ENCODE measurements at places on chromosomes 16 and 17.

GRCh38 chr17:8442310-8442709 lies 6.6 kb downstream of the NDEL1 start:
- peaks cover 8% of the 10 kb centered on the region for H3K36me3 ChIP-seq
- H3K27me3 ChIP-seq: no peaks in the 10 kb centered on the region
- no peaks in the 10 kb centered on the region for H3K4me1 ChIP-seq
- no peak for DNase-seq

- H3K36me3 ChIP-seq: peaks cover 7% of the 10 kb centered on the region
- peaks cover 35% of the 10 kb centered on the region for H3K4me1 ChIP-seq
- H3K27ac ChIP-seq: peak overlapping the region; percentile 88
- peak overlapping the region; percentile 45 for H3K4me3 ChIP-seq
- DNase-seq: peak; percentile 99
Measured at GRCh38 chr16:68744744-68745280, 7.7 kb downstream of the CDH1 start.

GRCh38 chr16:52383119-52383518 lies 163.8 kb downstream of the TOX3 start:
- no peak overlapping the region for H3K4me3 ChIP-seq
- no peaks in the 10 kb centered on the region for H3K4me1 ChIP-seq
- H3K27ac ChIP-seq: no peak overlapping the region
- no peak for DNase-seq
- no peaks in the 10 kb centered on the region for H3K27me3 ChIP-seq

DNA sequence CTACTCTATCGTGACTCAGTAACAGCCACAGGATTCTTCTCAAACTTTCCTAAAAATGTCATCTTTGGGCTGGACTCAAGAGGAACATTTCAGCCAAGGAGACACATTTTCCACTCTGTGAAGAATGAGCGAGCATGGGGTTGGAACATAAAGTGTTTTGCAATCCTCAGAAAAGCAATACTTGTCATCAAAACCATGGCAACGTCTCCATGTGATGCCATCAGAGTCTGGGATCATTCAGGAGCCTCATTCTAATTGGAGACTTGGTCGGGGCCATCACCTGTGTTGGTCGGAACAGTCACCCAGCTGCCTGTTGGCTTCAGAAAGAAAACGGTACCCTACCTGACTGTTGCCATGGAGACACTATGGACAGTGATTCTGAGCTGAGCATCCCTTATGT lies 25.5 kb downstream of the MYOCD start:
- no peak for DNase-seq
- no peak overlapping the region for H3K27ac ChIP-seq
- no peaks in the 10 kb centered on the region for H3K36me3 ChIP-seq
- H3K4me3 ChIP-seq: no peak overlapping the region
- no peaks in the 10 kb centered on the region for H3K4me1 ChIP-seq

DNA sequence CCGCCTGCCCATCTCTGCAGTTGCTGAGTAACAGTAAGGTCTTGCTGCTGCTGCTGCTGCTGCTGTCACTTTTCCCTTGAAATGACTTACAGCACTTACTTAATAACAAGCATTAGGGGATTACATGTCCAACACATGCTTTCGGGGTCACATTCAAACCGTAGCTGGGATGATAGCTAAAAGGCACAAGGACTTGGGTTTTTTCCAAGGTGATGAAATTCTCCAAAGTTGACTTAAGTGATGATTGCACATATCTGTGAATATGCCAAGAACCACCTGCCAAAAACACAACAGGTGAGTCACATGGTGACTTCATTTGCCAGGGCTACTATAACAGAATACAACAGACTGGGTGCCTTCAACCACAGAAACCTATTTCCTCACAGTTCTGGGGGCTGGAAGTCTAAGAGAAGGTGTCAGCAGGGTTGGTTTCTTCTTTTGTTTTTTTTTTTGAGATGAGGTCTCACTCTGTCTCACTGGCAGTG lies 121.9 kb upstream of the TNRC6C start:
- no peak overlapping the region for H3K4me3 ChIP-seq
- H3K36me3 ChIP-seq: no peaks in the 10 kb centered on the region
- peak; percentile 77 for DNase-seq
- no peaks in the 10 kb centered on the region for H3K27me3 ChIP-seq

DNA sequence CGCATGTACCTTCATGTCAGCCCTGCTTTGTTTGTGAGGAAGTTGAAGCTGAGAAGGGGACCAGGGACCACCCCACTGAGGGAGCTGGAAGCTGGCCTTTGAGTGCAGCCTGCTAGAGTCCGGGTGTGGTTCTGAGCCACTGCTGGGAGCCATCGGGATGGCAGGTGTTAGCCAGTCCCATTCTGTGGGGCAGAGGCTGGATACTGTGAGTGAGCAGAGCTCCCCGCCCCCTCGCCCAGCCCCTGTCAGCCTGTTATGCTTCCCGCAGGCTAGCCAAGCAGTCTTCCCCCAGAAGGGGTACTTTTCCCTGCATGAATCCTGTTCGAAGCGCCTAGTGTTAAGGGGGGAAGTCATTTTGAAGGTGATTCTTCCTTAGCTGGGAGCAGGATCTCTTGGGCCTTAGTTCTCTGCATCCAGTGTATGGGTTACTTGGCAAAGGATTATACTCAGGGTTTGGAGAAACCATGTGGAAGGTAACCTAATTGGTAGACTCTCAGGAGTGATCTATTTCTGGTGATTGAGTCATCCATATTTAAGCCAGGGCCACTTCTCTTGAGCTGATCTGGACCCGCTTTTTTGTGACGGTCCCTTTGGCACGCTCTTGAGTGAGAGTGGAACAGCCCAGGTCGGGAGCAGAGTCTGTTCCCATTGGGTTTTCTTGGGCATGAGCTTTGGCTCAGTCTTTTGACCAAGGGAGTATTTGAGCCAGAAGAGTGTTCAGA lies 23.8 kb downstream of the AKAP1 start:
- H3K36me3 ChIP-seq: peaks cover 4% of the 10 kb centered on the region
- H3K4me3 ChIP-seq: no peak overlapping the region
- H3K4me1 ChIP-seq: peaks cover 12% of the 10 kb centered on the region
- H3K27me3 ChIP-seq: no peaks in the 10 kb centered on the region
- no peak for DNase-seq
- no peak overlapping the region for H3K27ac ChIP-seq

GRCh38 chr16:83915081-83915480 lies 16.2 kb downstream of the MLYCD start:
- DNase-seq: no peak
- no peaks in the 10 kb centered on the region for H3K27me3 ChIP-seq
- peaks cover 45% of the 10 kb centered on the region for H3K36me3 ChIP-seq
- H3K27ac ChIP-seq: no peak overlapping the region
- H3K4me3 ChIP-seq: no peak overlapping the region
- H3K4me1 ChIP-seq: no peaks in the 10 kb centered on the region
